ENCODE measurements at places on chromosomes 16 and 17. TPM values are rescaled to one million over a fixed set of nuclear protein-coding genes. Genes with fewer than 3 reads are reported as not detected.

KIF2B gene
- total RNA-seq, result not detected

SLC35G3 gene
- not detected for total RNA-seq

OR1A1 gene
- total RNA-seq, result not detected

USP43 gene
- total RNA-seq, result 8.4 TPM

KRTAP9-2 gene
- not detected for total RNA-seq

CCDC200 gene
- not detected for total RNA-seq

CACNA1G gene
- 0.38 TPM for total RNA-seq

TBC1D3E gene
- total RNA-seq, result 2.9 TPM

HBA2 gene
- not detected for total RNA-seq

CAPN15 gene
- 70.6 TPM for total RNA-seq

CCL8 gene
- total RNA-seq, result not detected

PLA2G10 gene
- not detected for total RNA-seq

NOMO2 gene
- 112 TPM for total RNA-seq

SOX15 gene
- total RNA-seq, result 0.98 TPM

CARHSP1 gene
- total RNA-seq, result 250 TPM

MARVELD3 gene
- total RNA-seq, result 0.63 TPM

ADCY9 gene
- total RNA-seq, result 15.0 TPM

MILR1 gene
- not detected for total RNA-seq

NXPH3 gene
- total RNA-seq, result not detected

PPM1D gene
- total RNA-seq, result 5.1 TPM

BLTP2 gene
- 88.4 TPM for total RNA-seq
